Epithelial cell of proximal tubule (primary cell): ENCODE measurements at places on chromosomes 6 and 20.

GRCh38 chr6:119035459-119035858 is 43.0 kb downstream of the FAM184A start:
- DNase-seq: no peak

GRCh38 chr6:111824608-111825337 is 48.5 kb downstream of the FYN start:
- no peak for DNase-seq

- no peak for DNase-seq
Measured at GRCh38 chr20:3046677-3047462, 1.0 kb downstream of the MRPS26 start.

GRCh38 chr6:148324297-148324985 is 18.2 kb upstream of the SASH1 start:
- DNase-seq: no peak

- DNase-seq: no peak
Measured at GRCh38 chr6:106799031-106799894, 169.9 kb downstream of the QRSL1 start.

DNA sequence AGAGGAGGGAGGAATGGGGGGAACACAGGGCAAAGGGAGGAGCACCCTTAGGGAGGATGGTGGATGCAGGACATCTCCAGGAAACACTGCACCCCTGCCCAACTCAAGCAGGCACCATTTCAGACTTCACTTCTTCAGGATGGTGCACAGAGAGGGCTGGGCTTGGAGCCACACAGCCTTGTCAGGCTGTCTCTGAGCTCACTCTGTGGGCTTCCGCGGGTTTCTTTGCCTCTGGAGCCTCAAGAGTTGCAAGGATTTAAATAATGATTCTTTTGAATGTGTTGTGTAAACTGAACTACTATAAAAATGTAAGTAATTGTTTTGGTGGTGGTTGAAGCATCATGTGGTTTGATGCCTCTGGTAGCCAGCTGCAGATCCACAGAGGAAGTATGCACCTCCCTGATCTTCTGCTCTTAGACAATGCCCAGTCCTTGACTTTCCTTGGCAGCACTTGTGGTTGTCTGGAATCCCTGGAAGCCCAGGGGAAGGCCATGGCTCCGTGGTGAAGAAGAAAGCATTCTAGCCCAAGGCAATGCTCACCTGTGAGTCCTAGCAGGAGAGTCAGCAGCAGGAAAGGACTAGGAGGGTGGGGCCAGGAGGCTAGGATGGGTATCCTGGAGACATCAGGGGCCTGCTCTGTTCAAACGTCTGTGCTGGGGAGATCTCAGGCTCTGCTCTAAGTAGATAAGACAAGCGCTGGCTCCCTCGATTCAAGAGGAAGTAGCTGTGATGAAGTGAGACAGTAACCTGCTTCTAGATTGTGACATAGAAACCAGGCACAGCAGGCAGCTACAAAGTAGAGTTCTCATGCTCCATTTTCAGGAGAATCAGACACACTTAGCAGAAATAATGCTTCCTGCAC is 50.2 kb upstream of the SIRPG start:
- no peak for DNase-seq

DNA sequence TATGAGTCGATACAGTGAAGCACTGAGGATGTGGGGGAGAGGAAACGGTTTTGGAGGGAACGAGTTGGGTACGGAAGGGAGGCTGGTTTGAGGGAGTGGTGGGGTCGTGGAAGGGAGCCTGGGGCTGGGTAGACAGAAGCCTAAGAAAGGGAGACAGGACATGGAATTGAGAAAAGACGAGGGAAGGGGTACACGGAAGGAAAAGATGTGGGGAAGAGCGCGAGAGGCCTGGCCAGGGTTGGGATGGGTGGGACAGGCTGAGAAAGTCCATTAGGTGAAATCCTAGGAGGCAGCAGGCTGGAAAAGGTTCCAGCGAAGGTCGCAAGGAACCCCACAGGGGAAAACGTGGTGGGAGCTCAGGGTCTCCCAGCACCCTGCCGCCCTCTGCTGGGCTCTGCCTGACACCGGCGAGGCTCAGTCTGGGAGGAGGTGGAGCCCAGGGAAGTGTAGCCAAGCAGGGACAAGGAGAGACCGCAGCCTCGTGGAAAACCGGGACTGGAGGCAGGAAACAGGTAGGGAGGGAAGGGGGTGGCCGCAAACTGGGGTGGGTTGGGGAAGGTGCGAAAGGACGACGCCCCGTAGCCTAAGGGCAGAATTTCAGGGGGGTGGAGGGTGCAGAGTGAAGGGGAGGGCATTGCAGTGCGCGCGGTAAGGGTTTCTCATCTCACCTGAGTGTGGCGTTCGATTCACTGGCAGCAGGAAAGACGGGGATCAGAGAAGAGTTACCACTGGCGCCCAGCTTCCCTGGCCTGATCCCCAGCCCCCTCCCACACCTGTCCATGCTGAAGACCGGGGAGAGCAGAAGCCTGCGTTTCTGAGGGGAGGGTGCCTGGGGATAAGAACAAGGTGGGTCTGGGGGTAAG is 4.3 kb downstream of the GABBR1 start:
- no peak for DNase-seq

- DNase-seq: no peak
Measured at GRCh38 chr20:24851346-24852019, 97.6 kb upstream of the CST7 start.

DNA sequence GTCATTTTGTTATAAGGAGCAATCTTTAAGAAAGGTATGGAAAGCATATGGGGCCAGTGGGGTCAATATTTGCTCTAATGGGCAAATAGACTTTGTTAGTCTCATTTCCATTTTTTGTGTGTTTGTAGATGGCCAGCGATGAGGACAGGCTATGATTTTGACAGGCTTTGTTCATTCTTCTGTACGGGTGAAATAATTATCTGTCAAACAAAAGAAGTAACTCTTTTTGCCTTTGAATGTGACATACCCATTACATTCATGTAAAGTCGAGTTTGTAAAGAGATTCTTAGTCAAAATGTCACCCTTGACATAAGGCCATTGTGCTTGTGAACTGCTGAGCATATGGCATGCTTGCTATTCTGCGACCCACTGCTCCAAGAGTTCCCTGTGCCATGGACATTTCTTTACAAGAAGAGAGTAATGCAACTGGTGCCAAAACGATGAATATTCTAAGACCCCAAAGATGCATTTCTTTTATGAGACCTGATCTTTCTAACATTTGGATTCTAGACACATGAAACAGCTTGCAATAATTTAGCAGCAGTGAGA is 38.2 kb upstream of the JAG1 start:
- DNase-seq: no peak

DNA sequence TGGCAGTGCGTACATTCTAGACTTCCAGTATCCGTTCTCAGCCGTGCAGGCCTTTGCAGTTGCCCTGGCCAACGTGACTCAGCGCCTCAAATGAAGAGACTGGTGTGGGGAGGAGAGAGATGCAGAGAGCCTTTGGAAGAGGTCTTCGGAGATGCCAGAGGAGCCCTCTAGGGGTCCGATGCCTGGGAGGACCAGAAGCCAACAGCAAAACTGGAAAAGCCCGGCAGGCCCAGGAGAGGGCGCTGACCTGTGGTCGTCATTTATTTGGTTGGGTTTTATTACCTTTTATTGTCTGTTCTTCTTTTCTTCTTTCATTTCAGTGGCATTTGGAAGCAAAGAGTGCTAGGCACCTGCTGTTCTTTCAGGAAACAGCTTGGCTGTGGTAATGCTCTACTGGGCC is 53.3 kb upstream of the TMEM181 start:
- no peak for DNase-seq

- DNase-seq: no peak
Measured at GRCh38 chr6:21777846-21778245, 184.3 kb downstream of the SOX4 start.

- no peak for DNase-seq
Measured at GRCh38 chr20:44151621-44152416, 35.2 kb downstream of the JPH2 start.
